ENCODE measurements at places on chromosomes 5 and 9.

- no peak for DNase-seq
These were observed 55.1 kb downstream of the LOX start for GRCh38 chr5:122022966-122023365.

DNA sequence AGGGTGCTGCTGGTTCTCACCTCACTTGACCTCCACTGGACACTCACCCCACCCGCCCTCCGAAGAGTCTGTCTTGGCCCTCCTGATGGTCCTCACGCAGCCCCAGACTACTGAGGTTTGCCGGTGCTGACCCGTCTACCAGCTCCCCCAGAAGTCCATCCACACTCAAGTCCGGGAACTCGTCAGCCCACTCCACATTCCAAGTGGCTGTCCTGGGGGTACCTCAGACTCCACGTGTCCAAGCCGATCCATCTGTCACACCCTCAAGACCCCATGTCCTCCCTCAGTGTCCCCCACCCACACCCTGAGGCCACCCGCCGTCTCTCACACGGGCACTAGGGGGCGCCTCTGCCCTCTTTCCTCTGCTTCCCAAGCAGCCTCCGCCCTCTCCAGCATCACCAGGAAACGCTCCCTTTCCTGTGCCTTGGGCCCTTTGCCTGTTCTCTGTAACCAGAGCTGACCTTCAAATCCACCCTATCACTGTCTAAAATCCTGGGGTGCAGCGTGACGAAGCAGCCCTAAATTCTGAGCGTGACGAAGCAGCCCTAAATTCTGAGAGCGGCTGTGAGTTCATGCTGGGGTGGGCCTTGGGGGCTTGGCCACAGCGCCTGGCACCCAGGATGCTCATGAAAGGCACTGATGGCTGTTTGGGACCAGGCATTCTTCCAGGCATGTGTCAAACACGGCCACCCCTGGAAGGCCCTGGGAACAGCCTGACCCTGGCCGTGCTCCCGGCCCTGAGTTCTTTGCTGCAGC is 95.7 kb downstream of the KCNT1 start:
- peak; percentile 50 for DNase-seq

DNA sequence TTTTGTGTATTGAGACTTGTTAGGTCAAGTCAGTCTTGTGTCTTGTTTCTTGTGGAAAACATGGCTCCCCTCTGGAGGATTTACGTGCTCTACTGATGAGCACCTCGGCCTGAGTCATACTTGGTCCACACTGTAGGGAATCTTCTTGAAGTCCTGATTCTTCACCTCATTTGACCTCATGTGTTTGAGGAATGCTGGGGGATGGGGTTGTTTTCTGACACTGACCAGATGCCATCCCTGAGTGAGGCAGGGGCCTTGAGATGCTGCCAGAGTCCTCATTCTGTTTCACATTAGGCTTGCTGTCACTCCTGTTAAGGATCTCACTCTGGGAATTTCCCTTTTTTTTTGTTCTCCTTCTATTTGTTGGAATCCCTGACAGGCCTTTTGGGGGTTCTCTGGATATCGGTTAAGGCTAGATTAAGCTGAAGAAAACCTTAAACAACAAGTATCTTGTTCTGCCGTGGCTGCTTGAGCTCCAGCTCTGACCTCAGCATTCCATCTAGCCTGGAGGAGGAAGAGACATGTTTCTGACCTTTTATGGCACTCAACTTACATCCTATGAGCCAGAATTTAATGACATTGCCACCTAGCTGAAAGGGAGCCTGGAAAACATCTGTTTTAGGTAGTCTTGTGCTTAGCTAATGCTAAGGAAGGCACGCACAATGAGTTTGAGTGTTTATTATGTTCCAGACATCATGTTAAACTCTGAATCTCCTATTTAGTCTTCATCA is 20.6 kb downstream of the TCOF1 start:
- DNase-seq: no peak

DNA sequence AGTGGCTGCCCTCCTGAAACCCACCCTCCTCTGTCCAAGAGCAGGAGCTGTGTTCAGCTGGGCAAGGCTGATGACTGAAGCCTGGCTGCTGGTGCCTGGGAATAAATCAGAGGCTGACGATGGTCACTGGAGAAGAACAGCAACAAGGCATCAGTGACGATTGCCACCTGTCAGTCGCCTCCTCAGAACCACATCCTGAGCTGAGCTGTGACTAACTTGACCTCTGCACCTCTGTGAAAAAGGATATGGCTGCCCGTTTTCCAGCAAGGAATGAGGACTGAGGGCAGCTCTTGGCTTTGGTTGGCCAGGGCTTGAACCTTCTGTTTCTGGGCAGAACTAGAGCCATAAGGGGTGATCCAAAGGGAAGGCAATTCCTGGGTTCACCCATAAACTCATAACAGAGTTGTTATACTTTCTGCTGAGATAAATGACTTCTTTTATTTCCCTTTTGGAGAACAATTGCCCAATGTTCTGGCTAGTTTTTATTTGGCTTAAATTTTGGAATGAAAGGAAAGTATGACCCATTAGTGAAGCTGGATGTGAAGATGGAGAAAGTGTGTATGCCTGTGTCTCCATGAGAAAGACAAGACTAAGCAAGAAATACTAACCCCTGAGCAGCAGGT is 40.1 kb downstream of the TRIP13 start:
- DNase-seq: peak; percentile 39

DNA sequence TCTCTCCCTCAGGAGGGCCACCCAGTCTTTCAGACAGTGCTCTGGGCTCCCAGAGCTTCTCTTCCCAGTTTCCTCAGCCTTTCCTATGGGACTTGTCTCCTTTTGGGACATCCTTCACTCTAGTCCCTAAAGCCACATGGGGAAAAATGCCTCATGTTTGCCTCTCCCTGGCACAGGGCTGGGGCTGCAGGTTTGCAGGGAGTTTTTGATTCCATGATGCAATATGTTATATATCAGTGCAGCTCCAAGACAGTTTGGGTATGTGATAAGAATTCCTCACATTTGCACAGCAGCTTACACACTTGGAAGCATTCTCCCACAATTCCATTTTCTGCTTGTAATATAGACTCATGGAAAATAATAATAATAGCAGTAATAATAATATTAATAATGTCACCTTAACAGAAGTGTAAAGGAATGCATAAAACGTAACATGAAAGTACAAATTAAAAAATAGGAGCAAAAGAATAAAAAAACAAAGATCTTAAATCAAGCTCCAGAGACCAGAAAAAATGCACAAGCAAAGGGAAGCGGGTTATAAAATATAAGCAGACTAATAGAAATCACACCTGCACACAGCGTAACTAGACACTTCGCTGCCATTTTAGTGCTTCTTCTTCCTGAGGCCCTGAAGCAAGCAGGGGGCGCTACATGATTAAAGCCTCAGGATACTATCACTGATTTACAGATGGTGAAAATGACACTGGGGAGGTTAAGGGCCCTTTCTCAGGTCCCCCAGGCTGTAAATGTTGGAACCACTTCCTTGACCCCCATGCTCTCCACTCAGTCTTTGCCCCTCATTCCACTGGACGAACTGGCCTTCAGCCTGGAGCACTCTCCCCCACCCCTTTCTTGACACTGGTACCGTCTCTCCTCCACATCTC is 70.0 kb upstream of the IL17B start:
- peak; percentile 58 for DNase-seq

DNA sequence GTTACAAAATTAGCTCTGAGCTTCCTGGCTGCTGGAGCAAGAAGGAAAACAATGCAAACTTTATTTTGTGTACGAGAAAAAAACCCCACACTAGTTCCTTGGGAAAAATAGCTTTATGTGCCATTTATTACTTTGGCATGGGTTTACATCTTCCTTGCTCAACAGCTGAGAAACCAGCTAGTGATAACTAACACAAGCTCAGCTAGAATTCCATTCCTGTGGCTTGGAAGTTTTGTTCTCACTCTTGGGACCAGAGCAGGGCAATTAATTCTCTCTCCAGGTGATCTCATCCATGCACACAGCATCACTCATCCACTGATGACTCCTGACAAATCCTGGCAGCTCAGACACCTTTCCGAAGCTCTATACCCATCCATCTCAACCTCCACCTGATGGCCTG is 104.1 kb downstream of the CRB2 start:
- DNase-seq: no peak

- peak; percentile 73 for DNase-seq
These were observed 12.1 kb downstream of the C9orf40 start for GRCh38 chr9:74940600-74940999.

DNA sequence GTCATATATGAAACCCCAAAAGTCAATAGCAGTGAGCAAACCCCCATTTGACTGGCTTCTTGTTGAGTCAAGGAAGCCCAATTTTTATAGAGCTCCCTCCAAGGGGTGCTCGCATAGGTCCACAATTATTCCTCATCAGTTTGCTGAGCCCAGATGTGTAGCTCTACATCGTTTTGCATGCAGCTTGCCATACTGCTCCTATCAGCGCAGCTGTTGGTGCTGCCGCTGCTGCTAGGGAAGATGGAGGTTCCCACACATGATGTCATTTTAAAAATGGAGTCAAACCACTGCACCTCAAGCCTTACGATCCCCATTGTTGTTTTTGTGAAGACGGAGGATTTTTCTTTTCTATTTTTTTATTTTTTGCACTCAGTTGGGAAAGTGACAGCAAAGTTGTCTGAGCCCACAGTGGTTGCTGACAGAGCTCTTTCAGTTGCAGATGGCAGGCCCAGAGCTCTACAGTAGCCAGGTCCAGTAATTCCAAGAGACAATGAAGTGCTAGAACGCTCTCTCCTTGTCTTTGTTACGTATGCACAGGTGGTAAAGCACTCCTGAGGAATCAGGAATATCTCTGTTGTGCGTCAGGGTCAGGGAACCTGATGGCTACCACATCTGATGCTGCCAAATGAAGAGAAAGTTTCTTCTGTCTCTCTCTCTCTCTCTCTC is 23.2 kb upstream of the C5orf63 start:
- DNase-seq: no peak

DNA sequence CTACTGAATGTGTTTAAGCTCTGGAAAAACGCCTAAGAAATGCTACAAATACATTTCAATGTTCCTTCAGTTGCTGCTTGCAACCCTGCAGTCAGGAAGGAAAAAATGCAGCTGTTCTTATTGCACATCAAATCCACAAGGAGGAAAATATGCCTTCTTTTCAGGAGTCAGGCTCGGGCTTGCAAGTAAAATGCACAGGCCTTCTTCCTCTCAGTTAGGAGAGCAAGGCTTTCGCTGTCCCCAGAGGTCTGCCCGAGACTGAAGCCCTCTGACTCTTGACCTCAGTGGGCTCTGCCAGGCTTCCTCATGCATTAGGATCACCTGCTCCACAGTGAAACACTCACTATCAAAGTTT is 899 bp upstream of the SHC3 start:
- no peak for DNase-seq

DNA sequence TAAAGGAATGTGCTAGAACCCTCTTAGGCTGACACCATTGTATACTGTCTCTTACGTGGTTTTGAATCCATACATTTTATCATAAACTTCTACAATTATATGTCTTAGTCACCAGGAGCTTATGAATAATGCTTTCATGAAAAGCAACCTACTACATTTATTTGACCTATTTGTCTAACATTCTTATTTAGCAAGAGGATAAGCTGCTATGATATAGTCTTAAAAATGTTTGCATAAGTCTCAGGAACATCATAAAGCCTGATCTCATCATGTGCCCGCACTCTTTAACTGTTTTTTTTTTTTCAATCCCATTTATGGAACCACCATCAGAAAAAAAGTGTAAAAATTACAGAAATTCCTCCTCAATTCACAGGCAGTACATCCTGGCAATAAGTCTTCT is 59.7 kb downstream of the CDH12 start:
- no peak for DNase-seq

DNA sequence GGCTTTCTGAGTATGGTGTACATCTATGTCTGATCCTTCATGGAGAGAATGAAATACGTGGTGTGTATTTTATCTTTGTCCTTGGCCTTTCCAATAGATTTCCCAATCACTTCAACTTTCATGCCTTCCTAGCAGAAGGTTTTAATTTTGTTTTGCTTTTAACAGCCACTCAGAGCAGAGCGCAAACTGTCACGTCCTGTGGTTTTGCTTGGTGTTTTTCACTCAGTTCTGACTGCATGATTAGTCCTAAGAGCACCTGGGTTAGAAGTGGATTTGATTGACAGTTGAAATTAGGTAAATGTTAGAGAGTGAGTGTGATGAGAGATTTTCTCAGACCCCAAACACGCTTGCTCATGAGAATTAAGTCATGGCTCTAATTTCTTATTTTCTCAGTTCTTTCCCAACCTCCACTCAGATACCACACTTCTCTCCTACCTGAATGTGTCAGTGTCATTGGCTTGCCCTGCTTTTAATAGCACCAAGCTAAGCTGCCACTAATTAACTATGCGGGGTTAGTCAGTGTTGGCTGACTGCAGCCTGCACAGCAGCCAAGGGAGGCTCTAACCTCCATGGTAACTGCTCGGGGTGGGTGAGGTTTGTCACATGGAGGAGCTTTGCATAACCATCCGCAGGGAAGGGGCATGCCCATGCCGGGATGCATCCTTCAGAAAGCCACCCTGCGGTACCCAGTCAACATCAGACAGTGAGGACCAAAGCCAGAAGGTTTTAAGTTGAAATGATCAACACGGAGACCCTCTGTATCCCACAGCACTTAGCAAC is 173.4 kb downstream of the NR3C1 start:
- DNase-seq: no peak

DNA sequence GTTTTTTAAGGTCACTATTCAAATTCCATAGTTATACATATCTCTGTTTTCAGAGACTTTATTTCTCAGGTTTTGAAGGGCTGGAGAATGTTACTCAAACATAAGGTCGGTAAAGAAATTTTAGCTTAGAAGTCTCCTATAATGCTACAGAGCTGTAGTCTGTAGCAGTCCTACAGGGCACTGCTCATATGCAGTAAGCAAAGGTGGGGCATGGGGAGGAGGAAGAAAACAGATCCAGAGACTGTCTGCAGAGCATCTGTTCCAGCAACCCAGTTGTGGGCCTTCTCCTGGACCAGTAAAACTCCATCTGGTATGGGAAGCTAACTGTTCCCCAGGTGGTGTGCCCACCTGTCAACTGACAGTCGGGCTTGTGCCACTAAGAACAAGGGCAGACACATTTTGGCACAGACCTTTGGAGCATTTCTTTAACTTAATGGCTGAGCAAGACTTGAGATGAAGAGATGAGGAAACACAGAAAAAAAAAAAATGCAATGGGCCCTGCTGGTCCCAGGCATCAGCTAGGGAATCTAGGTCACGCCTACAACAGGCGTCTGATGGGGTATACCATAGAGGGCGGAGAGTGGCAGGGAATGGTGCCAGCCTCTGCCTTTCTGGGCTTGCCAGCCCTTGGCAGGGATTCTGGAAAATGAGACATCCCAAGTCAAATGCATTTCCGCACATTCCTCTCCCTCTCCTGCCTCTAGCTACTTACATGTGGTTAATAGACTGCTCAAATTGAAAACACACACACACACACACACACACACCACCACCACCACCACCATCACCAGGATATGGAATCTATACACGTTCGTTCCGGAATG is 218.9 kb downstream of the ARL15 start:
- DNase-seq: no peak

DNA sequence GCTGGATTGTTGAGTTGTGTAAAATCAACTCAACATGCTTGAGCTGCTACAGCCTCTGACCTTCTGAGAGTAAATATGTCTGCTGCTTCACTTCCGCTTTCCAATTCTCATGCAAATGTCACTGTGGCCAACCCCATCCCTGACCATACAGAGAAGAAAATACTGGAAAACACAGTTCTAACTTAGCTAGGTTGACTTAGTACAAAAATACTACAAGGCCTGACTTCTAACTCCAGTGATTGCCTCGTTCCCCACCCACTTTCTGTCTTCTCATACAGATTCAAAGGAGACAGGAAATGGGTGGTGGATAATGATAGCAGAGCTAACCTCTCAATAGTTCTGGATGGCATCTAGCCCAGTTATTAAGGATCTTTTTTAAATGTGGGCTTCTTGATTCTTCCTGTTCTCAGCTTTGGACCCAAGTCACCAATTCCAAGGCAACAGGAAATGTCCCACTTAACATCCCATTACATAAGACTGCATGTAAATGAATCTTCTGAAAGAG is 226.6 kb upstream of the SLC24A2 start:
- DNase-seq: no peak
